ENCODE measurements at places on chromosomes 3 and 15.

DNA sequence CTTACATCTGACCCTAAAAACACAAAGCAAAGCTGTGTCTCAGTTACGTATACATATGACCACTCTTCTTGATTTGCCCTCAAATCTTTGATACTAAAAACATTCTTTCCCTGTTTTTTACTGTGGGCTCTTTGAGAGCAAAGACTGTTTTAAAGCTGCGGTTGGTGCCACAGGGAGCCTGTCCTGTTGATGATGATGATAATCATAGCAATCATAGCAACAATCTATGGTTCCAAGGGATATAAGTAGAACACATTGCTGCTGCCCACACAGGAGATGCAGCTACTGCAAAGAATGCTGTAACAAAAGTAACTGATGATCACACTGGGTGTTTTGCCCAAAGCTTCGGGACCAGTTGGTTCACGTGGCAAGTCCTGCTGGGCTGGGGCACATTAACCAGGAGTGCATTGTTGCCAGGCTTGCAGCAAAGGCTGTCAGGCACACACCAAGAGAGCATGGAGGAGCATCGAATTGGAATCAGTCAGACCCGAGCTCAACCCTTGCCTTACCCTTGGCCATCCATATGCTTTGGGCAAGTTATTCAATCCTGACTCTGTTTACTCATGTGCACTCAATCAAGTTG is 131.4 kb upstream of the EIF1B start:
- no peak for DNase-seq

- peak; percentile 86 for DNase-seq
Measured at GRCh38 chr3:160448845-160449635, 546 bp downstream of the TRIM59 start.

- DNase-seq = no peak
Measured at GRCh38 chr3:74423867-74424266, 190.6 kb downstream of the CNTN3 start.

GRCh38 chr15:98907927-98908471 is 99.6 kb downstream of the PGPEP1L start:
- no peak for DNase-seq

- DNase-seq = no peak
Measured at GRCh38 chr3:54123776-54124196, 1.4 kb downstream of the CACNA2D3 start.

GRCh38 chr3:184156522-184156955 is 1.4 kb downstream of the DVL3 start:
- DNase-seq = no peak

DNA sequence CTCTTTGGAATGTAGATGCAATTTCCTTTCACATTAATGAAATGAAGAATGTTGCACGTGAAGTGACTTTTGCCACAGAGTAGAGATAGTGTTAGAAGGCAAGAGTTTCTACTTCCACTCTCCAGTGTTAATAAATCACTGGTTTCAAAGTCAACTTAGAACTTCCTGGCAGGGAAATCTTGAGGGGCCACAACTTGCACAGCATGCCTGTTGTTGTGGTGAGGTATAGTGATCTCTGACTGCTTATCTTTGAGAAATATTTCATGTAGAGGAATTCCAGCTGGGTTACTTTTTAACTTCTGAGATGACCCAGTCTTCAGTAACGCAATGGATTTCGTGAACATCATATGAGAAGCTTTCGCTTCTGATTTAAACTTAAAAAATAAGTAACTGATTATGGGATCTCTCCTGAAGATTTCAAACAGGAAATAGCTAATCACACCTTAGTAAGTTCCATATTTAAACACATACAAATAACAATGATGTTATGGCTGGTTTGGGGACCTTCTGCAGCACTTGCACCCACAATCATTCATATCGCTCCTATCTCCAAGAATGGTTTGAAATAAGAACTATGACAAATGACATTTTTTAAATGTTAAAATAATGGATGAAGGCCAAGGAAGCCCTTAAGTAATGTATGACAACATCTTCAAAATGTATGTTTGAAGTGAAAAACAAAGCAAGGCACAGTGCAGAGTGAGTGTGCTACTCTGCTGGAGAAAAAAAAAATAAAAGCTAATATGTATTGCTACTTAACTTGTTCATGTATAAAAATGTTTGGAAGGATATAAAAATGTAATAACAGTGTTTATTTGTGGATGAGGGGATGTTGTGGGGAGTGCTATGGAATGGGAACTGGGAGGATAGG is 726.5 kb upstream of the NECTIN3 start:
- DNase-seq = no peak

GRCh38 chr3:157445857-157446256 is 9.2 kb downstream of the PTX3 start:
- DNase-seq = no peak
